ENCODE measurements at places on chromosomes 5 and 9.

- no peak for DNase-seq
These were observed 541 bp upstream of the TBCA start for GRCh38 chr5:77776554-77777206.

GRCh38 chr9:10144355-10144754, 468.4 kb downstream of the PTPRD start:
- DNase-seq = no peak

- DNase-seq = peak; percentile 70
These were observed 12.0 kb upstream of the GNPDA1 start for GRCh38 chr5:142024771-142025304.

DNA sequence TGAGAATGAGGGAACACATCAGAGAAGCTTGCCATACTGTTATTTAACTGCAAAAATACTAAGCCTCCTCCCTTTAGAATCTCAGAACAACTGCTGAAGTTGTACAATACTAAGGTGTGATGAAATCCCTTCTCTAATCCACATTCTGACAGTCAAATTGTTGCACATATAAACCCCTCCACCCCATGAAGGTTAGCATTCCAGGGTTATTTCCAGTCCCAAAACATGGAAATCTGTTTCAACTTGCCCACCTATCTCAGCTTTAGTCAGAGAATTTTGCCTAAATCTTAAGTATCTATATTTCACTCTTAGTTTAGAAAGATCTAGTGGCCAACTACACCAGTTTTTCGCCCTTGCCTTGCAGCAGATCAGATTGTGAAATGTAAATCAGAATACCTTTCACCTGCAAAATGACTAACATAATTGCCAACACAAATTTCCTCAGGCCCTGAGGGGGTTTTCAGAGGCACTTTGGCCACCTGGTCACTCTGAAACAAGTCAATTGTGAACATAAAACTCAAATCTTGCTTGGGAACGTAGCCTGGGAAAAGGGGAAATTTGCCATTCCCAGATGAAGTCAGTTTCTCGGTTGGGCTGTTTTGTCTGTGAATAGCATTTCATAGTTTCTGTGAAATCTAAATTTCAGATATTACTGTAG, 93.9 kb downstream of the EFNA5 start:
- no peak for DNase-seq

GRCh38 chr5:134006115-134006514, 1.3 kb upstream of the VDAC1 start:
- DNase-seq = no peak

GRCh38 chr5:172688349-172689217, 47.5 kb downstream of the NEURL1B start:
- peak; percentile 33 for DNase-seq

GRCh38 chr5:168612996-168613395, 33.8 kb upstream of the PANK3 start:
- no peak for DNase-seq

- no peak for DNase-seq
These were observed 489.3 kb downstream of the ANXA1 start for GRCh38 chr9:73640971-73641370.

- no peak for DNase-seq
These were observed 69.8 kb downstream of the WDR70 start for GRCh38 chr5:37448941-37449340.

DNA sequence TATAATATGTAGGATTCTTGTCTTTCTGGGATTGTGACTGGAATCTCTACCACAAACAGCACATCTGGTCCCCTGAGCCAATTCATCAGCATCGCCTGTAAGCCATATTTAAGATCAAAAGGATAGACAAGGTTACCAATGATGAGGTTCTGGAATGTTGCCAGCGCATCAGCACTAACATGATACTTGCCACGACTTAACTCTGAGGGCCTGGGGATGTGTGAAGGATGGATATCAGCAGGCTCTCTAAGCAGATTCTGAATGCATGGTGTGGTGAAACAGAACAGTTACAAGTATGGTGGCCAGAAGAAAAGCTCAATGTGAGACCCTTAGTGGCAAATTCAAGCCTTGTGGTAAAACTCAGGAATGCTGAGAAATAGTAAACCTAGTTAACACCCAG, 143.0 kb downstream of the XRCC4 start:
- no peak for DNase-seq

DNA sequence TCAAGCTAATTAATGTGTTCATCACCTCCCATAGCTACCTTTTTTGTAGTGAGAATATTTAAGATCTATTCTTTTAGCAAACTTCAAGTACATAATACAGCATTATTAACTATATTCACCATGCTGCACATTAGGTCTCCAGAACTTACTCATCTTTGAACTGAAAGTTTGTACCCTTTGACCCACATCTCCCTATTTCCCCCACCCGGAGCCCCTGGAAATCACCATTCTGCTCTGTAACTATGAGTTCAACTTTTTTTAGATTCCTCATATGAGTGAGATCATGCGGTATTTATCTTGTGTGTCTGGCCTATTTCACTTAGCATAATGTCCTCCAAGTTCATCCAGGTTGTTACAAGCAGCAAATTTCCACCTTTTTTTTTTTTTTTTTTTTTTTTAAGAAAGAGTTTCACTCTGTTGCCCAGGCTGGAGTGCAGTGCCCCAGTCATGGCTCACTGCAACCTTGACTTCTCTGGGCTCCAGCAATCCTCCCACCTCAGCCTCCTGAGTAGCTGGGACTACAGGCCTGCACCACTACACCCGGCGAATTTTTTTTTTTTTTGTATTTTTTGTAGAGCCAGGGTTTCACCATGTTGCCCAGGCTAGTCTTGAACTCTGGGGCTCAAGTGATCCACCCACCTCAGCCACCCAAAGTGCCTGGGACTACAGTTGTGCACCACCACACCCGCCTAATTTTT, 100.4 kb upstream of the SAP30L start:
- no peak for DNase-seq

- DNase-seq = no peak
These were observed 32.9 kb downstream of the OTULINL start for GRCh38 chr5:14614490-14614889.

DNA sequence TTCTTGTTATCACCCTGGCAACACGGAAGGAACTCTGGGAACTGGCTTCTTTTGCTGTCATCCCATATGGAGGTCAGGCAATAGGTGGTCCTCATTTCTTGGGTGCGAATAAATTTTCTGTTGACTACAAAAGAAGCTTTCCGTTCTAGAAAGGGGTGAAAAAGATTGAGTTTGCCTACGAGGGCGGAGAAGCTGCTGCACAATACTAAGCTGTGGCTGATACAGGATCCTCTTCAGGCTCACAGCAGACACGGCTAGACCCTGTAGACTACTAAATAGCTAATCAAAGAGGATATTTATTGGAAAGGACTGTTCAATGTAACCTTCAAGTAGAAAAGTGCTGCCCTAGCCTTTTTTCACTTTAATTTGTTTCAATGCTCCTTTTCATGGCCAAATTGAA, 58.1 kb downstream of the TJP2 start:
- no peak for DNase-seq

DNA sequence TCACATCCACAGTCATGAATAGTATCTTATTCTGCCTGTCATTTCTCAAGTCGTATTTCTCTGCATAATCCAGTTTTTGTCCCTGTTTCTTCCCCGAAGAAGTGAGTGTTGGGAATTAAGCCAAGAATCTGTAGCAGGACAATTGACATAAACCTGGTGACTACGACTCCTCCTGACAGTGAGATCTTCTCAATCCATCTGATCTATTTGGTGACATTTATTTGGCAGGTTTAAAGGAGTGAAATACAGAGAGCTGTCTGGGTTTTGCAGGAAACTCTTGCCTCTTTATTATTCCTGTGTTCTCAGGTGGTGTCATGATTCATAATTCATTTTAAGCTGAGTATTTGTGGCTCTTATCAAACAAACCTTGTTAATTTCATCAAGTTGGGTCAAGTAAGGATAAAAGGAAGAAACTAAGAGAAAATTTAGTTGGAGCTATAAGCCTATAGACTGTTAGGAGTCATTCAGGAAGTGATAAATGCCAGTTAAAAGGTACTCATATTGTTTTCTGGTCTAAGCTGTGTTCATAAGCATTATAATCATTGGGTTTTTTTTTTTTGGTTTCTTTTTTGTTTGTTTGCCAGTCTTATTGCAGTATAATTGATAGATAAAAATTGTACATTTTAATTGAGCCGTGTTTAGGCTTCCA, 95.9 kb upstream of the PCSK1 start:
- no peak for DNase-seq

- no peak for DNase-seq
These were observed 123.2 kb upstream of the OTULINL start for GRCh38 chr5:14458414-14458813.

- no peak for DNase-seq
These were observed 1048.1 kb upstream of the ACO1 start for GRCh38 chr9:31336386-31336785.

- DNase-seq = peak; percentile 9
These were observed 185.9 kb upstream of the RASA1 start for GRCh38 chr5:87081511-87082372.

- DNase-seq = no peak
These were observed 144.9 kb downstream of the CDK5RAP2 start for GRCh38 chr9:120435091-120435490.

- no peak for DNase-seq
These were observed 32.1 kb upstream of the PDCL start for GRCh38 chr9:122860319-122861142.

DNA sequence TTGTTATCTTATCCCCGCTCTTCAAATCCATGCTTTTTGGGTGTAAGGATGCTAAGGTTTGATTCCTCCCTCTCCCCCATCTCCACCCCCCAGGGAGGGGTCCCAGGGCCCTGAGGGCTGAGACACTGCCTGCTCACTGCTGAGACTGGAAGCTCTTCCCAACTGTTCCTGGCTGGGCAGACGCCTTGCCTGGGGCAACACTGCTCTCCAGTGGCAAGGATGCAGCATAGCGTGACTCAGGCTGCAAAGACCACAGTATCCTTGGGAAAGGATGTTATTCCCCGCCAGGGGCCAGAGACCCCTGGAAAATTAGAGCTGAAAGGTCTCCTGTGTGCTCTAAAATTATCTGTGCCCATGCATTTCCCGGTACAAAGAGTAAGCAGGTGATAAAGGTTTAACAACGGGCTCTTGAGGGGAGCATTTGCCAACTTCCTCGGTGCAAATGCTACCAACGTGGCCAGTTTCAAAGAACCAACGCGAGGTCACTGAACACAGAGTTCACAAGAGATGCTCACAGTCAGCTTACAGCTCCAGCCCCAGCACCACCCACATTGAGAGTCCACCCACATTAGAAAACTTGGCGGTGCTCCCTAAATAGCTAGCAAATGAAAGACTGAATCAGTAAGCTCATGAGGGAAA, 271.9 kb downstream of the NSG2 start:
- no peak for DNase-seq

DNA sequence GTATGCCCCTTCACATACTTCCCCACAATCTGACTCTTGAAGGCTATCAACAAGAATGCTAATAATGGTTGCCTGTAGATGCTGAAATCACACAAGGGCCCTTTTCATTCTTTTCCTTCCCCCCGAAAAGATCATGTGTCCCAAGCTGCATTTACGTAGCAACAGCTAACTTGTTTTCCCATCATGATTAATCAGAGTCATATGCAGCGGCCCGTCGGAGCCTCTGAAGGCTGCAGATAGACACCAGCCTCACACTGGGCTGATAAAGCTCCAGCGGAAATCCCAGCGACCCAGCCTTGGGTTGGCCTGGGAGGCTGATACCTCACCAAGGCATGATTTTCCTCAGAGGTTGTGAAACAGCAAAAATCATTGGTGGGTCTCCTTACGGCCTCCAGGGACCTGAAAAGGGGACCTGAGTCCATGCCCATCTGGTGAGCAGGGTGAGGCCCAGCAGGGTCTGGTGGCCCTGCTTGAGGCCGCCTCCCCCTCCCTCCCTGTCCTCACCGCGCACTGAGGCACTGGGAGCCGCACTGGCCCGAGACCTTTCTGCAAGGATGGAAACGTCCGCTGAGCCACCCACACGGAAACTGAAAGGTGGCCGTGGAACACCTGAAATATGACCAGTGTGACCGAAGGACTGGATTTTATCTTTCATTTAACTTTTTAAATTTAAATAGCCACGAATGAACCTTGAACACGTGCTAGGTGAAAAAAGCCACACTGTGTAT, 114.2 kb upstream of the PHYKPL start:
- no peak for DNase-seq

- no peak for DNase-seq
These were observed 803.6 kb downstream of the NR2F1-AS1 start for GRCh38 chr5:92777421-92777820.

GRCh38 chr5:150140830-150141229, 14.8 kb downstream of the PDGFRB start:
- no peak for DNase-seq

- DNase-seq = no peak
These were observed 101.7 kb downstream of the ADRB2 start for GRCh38 chr5:148928141-148928540.

DNA sequence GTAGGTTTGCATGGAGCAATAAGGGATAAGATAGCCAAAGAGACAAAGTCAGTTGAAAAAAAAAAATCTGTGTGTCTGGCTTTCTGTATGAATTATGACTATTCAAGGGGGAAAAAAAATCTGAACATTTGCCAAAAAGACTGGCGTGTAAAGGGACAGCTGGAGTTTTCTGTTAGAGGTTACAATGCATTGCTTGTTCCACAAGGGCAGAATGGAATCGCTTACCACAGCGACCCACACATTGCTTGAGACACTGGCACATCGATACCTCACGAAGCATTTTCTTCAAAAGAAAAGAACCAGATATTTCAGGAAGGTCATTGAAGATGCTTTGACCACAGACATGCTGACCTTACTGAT, 327.8 kb downstream of the TMEM167A start:
- no peak for DNase-seq

- no peak for DNase-seq
These were observed 7.9 kb downstream of the NDOR1 start for GRCh38 chr9:137213160-137214060.

DNA sequence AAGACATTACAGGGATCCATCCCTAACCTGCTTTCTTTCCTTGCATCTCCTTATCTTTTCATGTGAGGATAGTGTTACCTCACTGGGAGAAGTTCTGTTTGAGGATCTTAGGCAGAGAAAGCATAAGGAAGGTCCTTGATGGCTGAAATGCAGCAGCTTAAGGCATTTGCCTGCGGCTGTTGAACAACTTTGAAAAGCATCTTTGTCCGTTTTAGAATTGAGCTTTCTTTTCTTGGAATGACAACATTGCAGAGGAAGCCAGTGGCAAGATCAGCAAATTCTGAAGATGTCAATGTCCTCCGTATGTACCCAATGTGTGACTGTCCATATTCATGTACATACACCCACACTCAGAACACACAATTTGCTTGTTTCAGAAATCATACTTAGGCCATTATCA, 436.2 kb downstream of the GABRG2 start:
- no peak for DNase-seq

DNA sequence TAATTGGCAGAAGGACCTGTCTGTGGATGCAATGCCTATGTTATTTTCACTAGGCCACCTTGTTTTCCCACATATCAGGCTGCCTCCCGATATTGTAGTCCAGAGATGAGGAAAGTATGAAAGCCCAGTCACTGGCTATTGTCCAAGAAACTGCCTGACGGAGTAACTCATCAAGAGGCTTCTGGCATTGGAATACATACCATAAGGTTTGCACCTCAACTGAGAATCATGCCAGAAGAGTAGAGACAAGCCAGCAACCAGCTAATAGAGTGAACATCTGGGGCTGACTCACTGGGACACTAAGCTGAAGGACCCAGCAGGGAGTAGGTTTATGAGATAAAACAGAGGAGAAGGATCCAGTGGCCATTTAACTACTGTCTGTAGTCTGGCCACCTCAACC, 137.2 kb upstream of the FST start:
- DNase-seq = no peak
